Kidney (tissue), 22 donors: ENCODE measurements at places on chromosomes 4 and X.

DNA sequence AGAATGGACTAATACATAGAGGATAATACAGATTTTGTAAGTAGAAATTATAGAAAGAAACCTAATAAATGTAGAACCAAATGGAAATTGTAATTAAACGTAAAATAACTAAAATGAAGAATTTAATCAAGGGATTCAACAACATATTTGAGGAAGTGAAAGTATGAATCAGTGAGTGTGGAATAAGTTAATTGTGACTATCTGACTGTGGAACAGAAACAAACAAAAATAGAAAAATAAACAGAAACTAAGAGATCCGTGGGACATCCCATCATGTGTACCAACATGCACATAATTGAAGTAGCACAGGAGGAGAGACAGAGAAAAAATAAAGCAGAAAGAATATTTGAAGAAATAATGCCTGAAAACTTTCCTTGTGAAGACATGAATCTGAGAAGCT is 208.6 kb upstream of the TACR3 start:
- H3K36me3 ChIP-seq, result no peaks in the 10 kb centered on the region
- H3K27ac ChIP-seq, result no peak overlapping the region
- no peak for DNase-seq
- H3K4me1 ChIP-seq, result no peaks in the 10 kb centered on the region

GRCh38 chrX:129998021-129998420 is 15.6 kb downstream of the BCORL1 start:
- no peaks in the 10 kb centered on the region for H3K27me3 ChIP-seq
- no peak for DNase-seq
- H3K4me1 ChIP-seq, result no peaks in the 10 kb centered on the region
- H3K27ac ChIP-seq, result no peak overlapping the region
- no peaks in the 10 kb centered on the region for H3K36me3 ChIP-seq

GRCh38 chrX:6465756-6466155 is 69.2 kb downstream of the VCX3A start:
- no peak overlapping the region for H3K27ac ChIP-seq
- DNase-seq, result no peak
- H3K4me1 ChIP-seq, result no peaks in the 10 kb centered on the region
- no peaks in the 10 kb centered on the region for H3K36me3 ChIP-seq

DNA sequence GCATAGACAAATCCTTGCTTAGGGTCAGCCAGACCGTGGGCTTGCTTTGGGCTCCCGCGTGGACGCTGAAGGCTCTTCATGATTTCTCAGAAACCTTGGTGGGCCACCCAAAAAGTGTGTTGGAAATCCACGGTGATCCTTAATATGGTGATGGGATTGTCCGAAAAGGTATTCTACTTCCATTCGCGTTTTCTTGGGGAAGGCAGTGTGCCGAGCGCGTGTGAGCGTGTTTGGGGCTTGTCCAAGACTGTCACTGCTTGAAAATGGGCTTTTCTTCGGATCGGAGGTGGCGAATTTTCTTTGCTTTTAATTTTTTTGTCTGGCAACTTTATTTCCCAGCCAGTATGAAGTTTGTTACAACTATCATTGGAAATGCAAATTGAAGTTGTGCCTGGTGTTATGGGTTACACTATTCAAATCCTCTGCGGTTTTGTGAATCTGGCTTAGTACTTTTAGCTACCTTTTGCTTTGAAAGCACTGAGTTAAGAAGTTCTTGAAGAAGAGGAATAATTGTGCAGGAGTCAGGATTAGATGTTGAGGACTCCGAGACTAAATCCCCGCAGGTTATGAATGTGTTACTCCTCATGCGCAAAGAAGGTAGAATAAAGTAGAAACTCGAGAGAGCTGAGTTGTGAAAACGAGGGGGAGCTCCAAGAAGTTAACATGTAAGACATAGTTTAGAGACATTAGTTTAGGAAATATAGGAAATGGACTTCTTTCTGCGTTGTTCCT is 3.2 kb downstream of the SPRY1 start:
- H3K36me3 ChIP-seq, result peaks cover 7% of the 10 kb centered on the region
- DNase-seq, result no peak
- H3K4me3 ChIP-seq, result peak overlapping the region; percentile 84
- H3K27me3 ChIP-seq, result no peaks in the 10 kb centered on the region

DNA sequence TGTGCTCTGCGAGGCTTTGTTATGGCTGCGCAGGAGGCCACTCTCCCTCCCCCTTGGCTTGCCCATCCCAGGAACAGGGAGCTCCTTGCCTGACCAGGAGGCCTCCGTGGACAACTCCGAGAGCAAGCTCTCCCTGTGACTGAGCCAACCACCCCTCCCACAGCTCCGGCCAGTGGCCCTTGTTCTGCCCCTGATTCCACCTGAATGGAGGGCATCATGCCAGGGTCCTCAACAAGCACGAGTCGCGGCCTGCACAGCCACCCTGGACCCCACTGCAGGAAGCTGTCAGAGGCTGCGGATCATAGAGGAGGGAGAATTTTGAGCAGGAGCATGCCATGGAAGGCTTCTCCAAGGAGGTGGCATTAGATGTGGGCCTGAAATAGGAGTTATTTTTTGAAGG is 44.8 kb upstream of the GRPEL1 start:
- no peak overlapping the region for H3K27ac ChIP-seq
- H3K27me3 ChIP-seq, result no peaks in the 10 kb centered on the region
- no peak overlapping the region for H3K4me3 ChIP-seq
- H3K36me3 ChIP-seq, result no peaks in the 10 kb centered on the region
- DNase-seq, result peak; percentile 20

- no peaks in the 10 kb centered on the region for H3K36me3 ChIP-seq
- no peak overlapping the region for H3K4me3 ChIP-seq
- no peak for DNase-seq
- no peaks in the 10 kb centered on the region for H3K4me1 ChIP-seq
- no peaks in the 10 kb centered on the region for H3K27me3 ChIP-seq
These were observed 27.0 kb downstream of the EREG start for GRCh38 chr4:74391890-74392475.

DNA sequence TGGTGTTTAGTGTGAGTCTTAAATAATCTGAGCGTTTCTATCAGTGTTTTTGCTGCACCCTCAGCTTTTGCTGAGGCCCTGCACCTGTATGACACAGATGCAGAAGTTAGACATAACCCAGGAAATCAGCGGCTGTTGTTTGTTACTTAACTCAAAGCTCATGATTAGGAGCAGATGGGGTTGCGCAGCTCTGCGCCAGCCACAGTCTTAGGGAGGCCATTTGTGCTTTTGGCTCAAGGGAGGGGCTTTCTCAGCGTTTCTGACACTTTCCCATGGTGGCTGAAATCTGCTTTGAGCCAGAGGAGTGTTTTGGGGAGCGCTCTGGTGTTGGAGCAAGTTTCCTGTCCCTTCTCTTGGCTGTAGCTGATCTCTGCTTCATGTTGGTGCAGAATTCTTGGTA is 433.8 kb downstream of the NAF1 start:
- H3K4me3 ChIP-seq, result no peak overlapping the region
- H3K27me3 ChIP-seq, result no peaks in the 10 kb centered on the region
- no peak for DNase-seq
- H3K27ac ChIP-seq, result no peak overlapping the region
- no peaks in the 10 kb centered on the region for H3K36me3 ChIP-seq
- H3K4me1 ChIP-seq, result no peaks in the 10 kb centered on the region

DNA sequence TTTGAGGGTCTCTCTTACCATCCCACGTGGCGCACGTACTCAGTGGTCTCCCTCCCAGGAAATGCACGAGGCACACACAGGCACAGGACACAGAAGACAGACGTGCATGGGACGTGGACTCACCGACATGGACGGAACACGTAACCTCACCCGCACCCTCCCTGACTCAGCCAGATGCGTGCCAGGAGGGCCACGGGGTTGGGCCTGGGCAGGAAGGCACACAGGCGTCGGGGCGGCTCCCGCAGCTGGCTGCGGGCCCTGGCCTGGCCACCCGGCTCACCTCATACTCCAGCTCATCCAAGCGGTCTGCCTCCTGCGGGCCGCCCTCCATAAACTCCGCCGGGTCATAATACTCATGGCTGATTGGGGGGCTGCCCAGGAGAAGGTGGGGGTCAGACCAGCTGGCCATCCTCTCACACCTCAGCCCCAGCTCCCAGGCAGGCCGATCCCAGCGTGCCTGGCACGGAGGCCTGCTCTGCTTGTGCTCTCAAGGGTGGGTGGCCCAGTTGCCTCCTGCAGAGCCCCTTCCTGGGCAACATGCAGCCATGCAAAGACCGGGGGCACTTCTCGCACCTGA is 12.6 kb downstream of the SSR4 start:
- no peak for DNase-seq
- no peak overlapping the region for H3K4me3 ChIP-seq
- no peaks in the 10 kb centered on the region for H3K27me3 ChIP-seq
- H3K36me3 ChIP-seq, result no peaks in the 10 kb centered on the region
- H3K4me1 ChIP-seq, result no peaks in the 10 kb centered on the region

- H3K36me3 ChIP-seq, result no peaks in the 10 kb centered on the region
- no peaks in the 10 kb centered on the region for H3K4me1 ChIP-seq
- no peak overlapping the region for H3K4me3 ChIP-seq
- H3K27me3 ChIP-seq, result no peaks in the 10 kb centered on the region
- no peak for DNase-seq
These were observed 173.1 kb downstream of the STK32B start for GRCh38 chr4:5224340-5224739.

GRCh38 chrX:154408659-154409221 is 314 bp downstream of the DNASE1L1 start:
- peaks cover 6% of the 10 kb centered on the region for H3K4me1 ChIP-seq
- DNase-seq, result no peak
- no peaks in the 10 kb centered on the region for H3K36me3 ChIP-seq
- no peaks in the 10 kb centered on the region for H3K27me3 ChIP-seq
- peak overlapping the region; percentile 55 for H3K27ac ChIP-seq

GRCh38 chr4:7364979-7365378 is 69.8 kb downstream of the PSAPL1 start:
- H3K36me3 ChIP-seq, result no peaks in the 10 kb centered on the region
- no peaks in the 10 kb centered on the region for H3K4me1 ChIP-seq
- DNase-seq, result no peak
- no peaks in the 10 kb centered on the region for H3K27me3 ChIP-seq

DNA sequence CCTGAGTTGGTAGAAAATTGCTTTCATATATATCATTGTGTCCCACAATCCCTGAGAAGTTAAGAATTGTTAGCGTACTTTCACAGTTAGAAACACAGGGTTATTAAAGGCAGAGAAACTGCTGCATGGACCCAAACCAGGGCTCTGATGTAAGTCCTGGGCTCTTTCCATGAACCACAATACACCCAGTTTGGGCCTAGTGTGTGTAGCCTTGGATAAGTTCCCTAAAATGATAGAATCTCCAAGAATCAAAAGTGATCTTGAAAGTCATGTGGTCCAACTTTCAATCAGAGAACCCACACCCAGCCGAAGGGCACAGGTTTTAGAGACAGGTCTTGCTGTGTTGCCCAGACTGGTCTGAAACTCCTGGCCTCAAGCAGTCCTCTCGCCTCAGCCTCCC is 257.8 kb upstream of the KLF3 start:
- H3K36me3 ChIP-seq, result no peaks in the 10 kb centered on the region
- no peaks in the 10 kb centered on the region for H3K4me1 ChIP-seq
- DNase-seq, result no peak
- no peak overlapping the region for H3K4me3 ChIP-seq
- H3K27ac ChIP-seq, result no peak overlapping the region

GRCh38 chr4:147813973-147814372 is 82.1 kb downstream of the ARHGAP10 start:
- no peak overlapping the region for H3K27ac ChIP-seq
- peaks cover 4% of the 10 kb centered on the region for H3K4me1 ChIP-seq
- H3K27me3 ChIP-seq, result no peaks in the 10 kb centered on the region
- H3K36me3 ChIP-seq, result no peaks in the 10 kb centered on the region
